ENCODE measurements at places on chromosomes 16 and 17.

- DNase-seq = peak; percentile 66
Measured at GRCh38 chr17:64291268-64291851, 28.3 kb upstream of the TEX2 start.

GRCh38 chr16:53848277-53848942 is 144.5 kb downstream of the FTO start:
- DNase-seq = no peak

GRCh38 chr16:716200-716568 is 1.3 kb downstream of the METRN start:
- DNase-seq = no peak

DNA sequence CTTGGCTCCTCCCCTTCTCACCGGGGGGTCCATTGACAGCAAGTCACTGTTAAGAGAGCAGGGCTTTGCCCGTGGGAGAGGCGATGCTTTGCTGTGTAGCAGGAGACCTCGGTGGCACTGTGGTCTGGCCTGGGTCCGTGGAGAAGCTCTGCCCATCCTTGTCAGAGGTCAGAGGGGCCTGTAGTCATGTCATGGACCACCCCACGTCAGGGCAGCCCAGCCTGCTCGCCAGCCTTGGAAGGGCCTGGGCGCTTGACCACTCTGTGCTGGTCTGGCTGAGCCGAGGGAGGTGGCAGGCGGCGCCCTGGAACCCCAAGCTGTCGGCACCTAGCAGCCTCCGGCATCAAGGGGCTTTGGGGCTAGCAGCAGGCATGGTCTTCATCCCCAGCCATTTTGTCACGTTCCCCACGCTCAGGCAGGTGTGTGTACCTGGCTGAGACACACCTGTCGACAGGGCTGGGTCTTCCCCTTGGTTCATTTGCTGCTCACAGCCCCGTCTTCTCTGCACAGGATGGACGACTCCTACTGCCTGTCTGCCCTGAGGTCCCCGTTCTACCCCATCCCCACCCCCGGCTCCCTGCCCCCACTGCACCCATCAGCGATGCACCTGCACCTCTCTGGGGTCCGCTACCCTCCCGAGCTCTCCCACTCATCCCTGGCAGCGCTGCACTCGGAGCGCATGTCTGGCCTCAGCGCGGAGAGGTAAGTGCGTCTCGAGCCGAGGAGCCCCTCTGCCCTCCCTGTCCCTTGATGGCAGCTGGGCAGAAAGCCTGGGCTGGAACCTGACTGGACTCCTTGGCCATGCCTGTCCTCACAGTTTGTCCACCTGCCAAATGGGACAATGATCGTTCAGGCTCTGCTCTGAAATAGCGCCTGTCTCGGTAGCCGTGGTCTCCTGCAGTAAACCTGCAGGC is 33.3 kb downstream of the GINS2 start:
- DNase-seq = no peak

- DNase-seq = no peak
Measured at GRCh38 chr16:64791756-64792155, 330.1 kb downstream of the CDH11 start.

DNA sequence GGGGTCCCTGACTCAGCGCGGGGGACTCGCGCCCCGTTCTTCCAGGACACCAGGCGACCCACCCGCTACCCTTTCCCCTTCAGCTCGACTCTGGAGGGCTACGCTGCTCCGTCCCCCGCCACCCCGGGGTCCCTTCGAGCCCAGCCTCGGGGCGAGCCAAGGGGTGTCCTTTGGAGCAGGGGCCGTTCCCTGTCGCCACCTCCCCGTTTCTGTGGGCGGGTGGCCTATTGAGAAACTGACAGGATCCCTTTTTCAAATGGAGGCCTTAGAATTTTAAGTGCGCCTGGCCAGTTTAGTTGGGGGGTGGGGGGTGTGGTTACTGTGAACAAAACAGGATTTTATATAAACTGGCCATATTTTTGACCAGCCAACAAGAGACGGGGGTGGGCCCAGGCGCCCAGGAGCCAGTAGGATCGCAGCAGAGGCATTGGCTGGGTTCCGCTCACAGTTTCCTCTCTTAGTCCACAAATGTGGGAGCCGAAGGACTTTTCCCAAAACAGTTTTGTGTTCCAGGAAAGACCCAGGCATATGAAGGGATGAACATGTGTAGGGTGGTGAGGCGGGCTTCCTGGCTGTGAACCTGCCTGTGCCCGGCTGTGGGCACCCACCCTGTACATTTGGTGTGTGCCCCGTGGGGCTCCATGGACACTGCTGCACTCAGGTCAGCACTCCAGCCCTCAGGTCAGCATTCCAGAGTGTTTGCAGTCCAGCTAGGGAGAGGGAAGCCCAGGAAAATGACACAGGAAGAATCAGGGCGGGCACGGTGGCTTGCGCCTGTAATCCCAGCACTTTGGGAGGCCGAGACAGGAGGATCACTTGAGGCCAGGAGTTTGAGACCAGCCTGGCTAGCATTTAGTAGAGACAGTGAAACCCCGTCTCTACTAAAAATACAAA is 722 bp upstream of the TIMP2 start:
- no peak for DNase-seq
